ENCODE measurements at places on chromosomes 2 and 18.

DNA sequence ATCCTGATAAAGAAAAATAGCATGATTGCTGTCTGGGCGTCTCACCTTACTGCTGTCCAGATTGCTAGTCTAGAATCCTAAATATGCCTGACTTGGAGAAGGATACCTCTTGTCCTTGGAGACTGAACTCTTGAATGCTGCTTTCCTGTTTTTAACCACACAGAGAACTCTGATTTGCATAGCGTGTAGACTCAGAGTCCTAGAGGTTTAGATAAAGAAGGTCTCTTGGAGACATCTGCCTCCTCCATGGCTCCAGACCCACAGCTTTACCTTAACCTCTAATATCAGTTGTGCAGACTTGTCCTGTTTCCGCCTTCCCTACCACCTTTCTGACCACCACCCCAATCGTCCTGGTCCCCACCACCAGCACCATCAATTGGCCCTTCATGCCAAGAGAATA, 292.6 kb upstream of the CYRIA start:
- no peak for DNase-seq

- no peak for DNase-seq
These were observed 55.5 kb downstream of the EMILIN2 start for GRCh38 chr18:2902327-2902726.

DNA sequence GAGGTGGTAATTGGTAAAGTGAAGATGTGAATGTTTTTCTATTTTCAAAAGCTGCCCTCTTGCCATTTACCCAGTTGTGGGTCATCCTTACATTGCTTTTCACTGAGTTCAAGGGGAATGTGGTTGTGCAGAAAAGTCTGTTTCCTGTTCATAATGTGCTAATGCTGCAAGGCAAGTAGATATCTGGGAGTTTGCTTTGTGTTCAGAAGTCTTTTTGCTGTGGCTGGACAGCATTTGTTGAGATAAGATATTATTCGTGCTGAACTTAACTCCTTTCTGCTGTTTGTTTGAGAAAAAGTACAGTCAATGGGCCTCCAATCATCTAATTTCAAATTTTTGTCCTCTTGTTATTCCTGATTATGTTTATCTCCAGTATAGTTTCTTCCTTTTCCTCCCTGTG, 263.2 kb downstream of the LTBP1 start:
- DNase-seq: peak; percentile 57

GRCh38 chr2:198499539-198499938, 695.1 kb downstream of the PLCL1 start:
- DNase-seq: no peak

GRCh38 chr2:13230221-13230620, 513.5 kb downstream of the TRIB2 start:
- no peak for DNase-seq

DNA sequence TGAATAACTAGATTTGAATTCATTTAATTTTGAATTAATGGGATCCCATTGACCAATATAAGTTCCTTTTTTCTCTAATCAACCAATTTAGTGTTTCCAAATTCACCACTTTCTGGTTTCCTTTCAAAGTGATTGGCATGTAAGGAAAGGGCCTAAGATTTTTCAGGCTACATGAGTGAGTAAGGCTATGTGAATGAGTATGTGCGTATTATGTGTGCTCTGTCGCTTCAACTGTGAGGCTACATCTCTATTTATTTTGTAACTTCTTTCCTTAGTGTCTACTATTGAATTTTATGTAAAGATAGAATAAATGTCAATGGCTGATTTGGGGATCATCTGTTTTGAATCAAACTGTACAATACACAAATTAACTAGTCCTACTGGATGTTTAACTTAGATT, 110.6 kb downstream of the ABCA12 start:
- DNase-seq: no peak

- no peak for DNase-seq
These were observed 48.3 kb downstream of the ALPK2 start for GRCh38 chr18:58580623-58581022.

DNA sequence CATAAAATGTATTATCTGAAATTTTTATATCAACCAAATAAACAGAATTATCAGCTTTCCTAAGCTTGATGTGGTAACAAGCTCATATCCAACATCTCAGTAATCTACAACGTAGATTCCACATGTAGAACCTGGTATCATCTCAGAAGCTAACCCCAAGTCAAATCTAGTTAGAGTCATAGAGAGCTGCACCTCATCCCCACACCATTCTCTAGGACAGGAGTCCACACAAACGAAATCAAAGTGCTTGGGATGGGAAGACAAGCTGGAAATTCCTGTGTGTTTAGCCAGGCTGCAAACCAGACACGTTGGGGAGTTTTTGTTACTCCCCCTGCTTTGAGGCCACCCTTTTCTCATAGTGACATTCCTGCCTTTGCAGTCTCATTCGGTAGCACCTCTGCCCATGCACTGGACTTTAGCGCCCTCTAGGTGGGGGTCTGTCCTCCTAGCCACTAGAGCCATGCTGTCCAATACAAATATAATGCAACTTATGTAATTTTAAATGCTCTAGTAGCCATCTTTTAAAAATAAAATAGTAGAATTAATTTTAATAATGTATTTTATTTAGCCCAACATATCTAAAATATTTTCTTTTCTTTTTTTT, 28.1 kb upstream of the SATB2 start:
- DNase-seq: peak; percentile 75

DNA sequence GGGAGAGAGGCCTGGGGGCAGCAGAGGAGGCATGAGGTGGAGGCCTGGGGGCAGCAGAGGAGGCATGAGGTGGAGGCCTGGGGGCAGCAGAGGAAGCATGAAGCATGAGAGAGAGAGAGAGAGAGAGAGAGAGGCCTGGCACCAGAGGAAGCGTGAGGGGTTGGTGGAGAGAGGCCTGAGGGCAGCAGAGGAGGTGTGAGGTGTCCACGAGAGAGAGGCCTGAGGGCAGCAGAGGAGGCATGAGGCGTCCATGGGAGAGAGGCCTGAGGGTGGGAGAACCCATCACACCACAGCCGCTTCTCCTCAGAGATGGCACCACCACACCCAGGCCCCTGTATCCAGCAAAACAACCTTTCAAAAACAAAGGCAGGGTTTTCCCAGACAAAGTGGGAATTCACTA, 55.7 kb upstream of the KCNG2 start:
- no peak for DNase-seq

- peak; percentile 20 for DNase-seq
These were observed 658.8 kb upstream of the ID2 start for GRCh38 chr2:8022908-8023640.

- no peak for DNase-seq
These were observed 185.9 kb upstream of the TPO start for GRCh38 chr2:1227274-1227900.

DNA sequence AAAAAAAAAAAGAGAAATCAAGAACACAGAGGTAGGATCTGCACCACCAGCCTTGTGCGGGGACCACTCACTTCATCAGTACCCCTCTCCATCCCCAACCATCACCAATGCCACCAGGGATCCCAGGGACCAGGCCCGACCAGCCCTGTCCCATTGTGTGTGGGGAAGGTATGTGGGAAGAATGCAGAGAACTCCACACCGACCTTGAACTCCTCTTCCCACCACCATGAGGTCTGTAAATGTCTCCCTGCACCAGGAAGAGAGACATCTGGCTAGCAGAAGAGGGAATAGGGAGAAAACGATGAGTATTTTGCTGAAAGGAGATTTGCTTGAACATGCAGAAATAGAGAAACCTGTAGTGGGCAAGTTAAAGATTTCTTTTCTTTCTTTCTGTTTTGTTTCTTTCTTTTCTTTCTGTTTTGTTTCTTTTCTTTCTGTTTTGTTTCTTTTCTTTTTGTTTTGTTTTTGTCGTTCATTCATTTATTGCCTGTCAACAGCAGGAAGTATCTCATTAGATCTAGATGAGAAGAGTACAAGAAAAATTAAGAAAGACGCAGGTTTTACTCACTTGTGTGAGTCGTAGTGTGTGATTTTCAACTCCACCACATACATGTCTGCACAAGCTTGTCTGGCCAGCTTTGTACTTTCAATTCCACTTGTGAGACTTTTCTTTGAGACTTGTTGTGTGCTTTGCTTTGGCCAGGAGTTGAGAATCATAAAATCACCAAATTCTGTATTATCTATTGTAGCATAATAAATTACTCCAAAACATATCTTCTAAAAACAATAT, 179.8 kb upstream of the HAAO start:
- no peak for DNase-seq

- peak; percentile 68 for DNase-seq
These were observed 26.2 kb downstream of the MMADHC start for GRCh38 chr2:149561309-149561926.

- DNase-seq: peak; percentile 70
These were observed 83.3 kb upstream of the ID2 start for GRCh38 chr2:8598295-8599165.

DNA sequence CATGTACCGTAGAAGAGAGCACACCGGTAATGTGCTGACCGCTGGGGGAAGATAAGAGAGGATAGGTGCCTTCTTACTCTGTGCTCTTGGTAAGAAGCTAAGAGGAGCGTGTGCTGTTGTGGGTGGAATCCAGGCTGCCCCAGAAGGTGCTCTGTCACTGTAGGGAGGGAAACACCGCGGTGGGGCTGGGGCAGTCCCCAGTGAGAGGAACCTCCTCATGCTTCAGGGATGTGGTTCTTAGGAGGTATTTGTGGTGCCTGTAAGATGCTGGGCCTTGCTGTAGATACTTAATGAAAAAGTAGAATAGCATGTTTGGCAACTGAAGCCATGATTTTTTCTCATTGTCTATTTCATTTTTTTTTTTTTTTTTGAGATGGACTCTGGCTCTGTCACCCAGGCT, 1.1 kb downstream of the COLEC11 start:
- no peak for DNase-seq

- no peak for DNase-seq
These were observed 628 bp downstream of the CREG2 start for GRCh38 chr2:101386599-101387150.

DNA sequence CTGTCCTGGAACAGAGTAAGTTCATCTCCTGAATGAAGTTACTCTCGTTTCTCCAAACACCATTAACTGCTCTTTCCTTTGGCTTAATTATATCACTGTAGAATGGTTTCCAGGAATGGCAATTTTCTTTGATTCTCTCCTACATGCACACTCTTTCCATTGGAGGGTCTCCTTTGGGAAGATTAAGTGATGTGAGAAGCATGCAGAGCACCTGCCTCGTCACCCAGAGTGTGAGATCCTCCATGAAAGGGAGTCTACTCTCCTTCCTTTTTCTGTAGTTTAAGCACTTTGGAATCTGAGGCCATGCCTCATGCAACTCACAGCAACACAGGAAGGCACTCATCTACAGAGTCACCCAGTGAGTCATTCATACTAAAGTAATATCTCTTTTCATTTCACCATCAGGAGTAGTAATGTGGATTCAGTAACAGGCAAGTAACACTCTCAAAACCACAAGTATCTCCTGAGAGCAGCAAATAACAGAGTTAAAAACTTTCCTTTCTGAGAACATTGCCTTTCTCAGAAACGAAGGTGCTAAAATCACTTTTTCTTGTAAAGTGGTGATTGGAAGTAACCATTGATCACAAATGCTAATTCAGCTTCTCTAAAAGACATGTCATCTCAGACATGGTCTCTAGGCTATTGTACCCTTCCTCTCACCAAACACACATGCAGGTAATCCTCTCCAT, 52.8 kb upstream of the IL1RL1 start:
- no peak for DNase-seq

DNA sequence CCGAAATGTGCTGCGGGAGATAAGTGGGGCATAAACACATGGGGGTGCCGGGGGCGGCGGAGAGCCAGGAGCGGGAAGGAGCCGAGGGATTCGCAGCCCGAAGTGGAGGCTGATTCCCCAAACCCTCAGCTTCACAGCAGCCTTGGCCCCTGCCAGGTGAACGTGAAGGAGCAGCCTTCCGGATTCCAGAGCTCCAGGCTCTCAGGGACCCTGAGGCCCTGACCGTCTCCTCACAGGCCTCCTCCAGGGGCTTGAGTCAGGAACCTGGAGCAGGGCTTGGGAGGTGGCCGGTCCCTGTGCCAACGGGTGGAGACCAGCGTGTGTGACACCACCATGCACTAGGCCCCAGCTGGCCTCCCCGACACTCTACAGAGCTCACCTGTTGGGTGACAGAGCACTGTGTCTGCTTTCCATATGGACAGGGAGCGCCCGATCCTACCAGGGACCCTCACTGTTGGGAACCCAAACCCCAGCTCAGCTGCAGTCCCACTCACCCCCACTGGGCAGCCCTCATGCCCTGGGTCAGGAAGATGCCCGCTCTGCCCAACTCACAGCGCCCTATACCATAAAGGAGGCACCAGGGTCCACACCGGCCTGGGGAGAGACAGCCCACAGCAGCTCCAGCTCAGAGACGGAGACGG, 117.6 kb upstream of the OTOS start:
- DNase-seq: no peak

- DNase-seq: peak; percentile 54
These were observed 15.5 kb upstream of the PRKCE start for GRCh38 chr2:45636008-45636407.

GRCh38 chr2:197196541-197197180, 113.9 kb downstream of the ANKRD44 start:
- DNase-seq: no peak

DNA sequence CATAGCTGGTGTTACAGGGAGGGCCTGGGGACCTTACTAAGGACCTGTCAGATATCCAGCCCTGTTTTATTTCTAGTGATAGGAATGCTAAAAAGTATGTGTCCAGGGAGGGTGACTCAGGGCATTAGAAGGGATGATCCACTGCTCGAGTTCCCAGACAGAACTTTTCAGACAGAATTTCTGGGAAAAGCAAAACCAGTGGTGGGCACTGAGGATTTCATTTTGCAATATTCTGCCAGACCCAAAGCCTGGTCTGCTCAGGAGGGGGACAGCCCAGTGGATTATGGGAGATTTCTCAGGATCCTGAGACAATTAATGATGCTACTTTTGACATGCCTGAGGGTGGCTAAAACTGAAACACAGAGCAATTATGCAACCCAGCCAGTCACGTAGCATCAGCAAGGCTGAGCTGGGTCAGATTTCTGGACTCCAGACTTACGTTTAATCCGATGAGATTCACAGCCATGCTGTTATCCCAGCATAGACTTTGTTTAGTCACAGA, 4.7 kb upstream of the KCNE4 start:
- DNase-seq: no peak

DNA sequence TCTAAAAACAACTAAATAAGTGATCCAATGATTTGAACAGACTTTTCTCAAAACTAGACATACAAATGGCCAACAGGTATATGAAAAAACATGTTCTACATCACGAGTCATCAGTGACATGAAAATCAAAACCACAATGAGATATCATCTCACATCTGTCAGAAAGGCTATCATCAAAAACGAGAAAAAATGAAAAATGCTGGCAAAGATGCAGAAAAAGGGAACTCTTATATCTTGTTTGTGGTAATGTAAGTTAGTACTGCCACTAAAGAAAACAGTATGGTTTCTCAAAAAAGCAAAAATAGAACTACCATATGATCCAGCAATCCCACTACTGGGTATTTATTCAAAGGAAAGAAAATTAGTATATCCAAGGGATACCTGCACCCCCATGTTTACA, 255.3 kb upstream of the FBXO11 start:
- DNase-seq: peak; percentile 56

DNA sequence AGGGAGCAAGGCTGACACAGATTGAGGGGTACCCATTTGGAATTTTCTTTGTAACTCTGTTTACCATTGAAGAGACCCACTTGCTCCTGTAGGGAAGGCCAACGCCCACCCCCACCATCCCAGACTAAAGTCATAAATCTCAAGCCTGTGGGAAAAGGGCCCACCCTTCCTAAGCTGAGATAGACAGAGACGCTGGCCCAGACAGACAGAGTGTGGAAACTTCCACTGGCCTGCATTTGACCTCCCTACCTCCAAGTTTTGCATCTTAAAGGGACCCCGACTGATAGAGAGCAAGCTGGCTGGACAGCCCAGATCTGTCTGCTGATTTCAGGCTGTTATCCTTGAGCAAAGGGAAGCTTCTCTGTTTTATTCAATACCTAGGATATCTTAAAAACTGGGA, 48.2 kb upstream of the SLC14A2 start:
- DNase-seq: no peak

GRCh38 chr2:38243186-38243880, 133.7 kb downstream of the ATL2 start:
- no peak for DNase-seq
